ENCODE measurements at places on chromosomes 1 and 21. TPM values are rescaled to one million over a fixed set of nuclear protein-coding genes. Genes with fewer than 3 reads are reported as not detected.
A peak's percentile ranks its signal among the peaks of the same experiment; 100 is the strongest.

GRCh38 chr1:92583821-92584760, 97.4 kb upstream of the GFI1 start:
- no peak for DNase-seq

DNA sequence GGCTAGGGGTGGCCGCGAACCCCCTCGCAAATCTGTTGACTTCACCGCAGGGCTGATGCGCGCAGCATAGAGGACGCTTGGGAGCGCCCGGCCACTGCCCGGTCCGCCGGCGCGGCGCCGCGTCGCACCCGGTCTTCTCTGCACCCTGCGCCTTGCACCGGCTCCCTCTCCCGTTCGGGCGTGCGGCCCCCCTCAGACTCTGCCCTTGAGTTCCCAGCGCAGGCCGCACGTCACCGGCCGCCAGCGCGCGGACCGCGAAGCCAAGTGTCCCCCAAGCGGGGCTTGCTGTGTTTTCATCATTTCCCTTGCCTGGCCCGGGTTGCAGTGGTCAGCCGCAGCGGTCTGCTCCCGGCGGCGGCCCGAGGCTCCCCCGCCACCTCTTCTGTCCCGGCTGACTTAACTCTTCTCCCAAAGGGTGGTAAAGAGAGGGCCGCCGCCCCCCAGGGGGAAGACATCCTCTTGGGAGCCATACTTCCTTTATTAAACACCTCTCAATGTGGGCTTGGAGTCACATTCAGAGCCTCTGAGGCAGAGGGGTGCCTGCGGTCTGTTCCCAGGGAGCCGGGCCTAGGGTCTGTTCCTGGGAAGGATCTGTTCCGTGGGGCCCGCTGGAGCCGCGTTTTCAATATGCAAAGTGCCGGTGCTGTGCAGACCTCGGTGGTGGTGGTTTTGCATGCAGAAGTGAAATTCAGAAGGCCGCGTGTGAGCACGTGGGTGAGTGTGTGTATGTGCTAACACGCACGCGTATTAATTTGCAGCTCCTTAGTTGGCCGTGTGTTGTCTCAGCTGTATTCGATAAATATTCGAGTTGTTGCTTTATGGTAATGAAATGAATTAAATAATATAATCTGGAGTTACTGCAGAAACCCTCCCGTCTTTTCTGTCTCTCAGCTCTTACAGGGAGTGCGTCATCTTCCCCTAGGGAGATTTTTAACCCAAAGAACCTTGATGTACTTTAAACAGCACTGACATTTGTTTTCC, 17.6 kb downstream of the PBX1 start:
- peak; percentile 79 for DNase-seq

LRRC47 gene
- 32.1 TPM for total RNA-seq

DNA sequence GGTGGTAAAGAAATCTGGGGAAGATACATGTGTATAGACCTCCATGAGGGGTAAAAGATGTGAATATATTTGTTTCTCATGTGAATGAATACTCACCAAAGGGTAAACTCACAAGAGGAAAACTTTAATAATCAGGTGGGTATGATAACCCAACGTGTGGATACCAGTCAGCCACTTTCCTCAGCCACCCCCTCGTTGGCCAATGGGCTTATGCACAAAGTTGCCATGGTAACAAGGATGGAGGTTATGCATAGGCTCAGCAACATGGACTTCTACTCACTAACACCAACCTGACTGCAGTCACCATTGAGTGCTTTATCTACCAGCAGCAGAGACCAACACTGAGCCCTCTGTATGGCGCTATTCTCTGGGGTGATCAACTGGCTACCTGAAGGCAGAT, 424.4 kb downstream of the DUSP10 start:
- DNase-seq: no peak

GRCh38 chr1:59554011-59554663, 257.2 kb downstream of the FGGY start:
- DNase-seq: no peak

ZNF436 gene
- 5.5 TPM for total RNA-seq

DNA sequence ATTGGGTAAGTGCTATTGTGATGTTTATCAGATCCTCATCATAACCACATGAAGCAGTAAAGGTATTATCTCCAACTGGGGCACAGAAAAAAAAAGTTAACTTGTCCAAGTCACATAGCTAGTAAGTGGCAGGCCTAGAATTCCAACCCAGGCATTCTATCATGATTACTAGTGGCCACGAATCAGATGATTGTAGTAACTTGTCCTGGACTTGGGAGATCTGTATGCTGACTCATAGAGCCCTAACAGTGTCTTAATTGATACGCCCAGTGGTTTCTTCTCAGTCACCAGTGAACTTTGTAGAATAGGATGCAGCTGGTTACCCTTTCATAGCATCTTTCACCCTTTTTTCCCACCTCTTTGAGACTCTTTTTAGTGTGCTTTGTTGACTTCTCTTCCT, 91.1 kb upstream of the UBE2U start:
- no peak for DNase-seq

GRCh38 chr1:228823200-228823599, 87.9 kb downstream of the RHOU start:
- no peak for DNase-seq

DNA sequence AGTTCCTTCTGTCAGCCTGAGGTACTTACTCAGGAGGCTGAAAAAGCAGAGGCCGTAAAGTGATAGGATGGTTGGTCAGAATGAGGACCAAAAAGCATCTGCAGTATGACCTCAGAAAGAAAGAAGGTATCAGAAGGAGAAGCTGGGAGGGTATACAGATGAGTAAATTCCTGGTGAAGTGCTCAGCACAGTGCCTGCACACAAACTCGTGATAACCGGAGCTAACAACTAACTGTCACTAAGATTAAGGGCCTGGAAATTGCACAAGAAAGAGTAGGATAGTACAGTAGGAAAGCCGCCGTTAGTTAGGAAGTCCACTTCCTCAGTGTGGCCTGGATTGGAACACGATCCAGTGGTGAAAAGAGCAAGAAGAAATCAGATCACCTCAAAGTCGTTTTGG, 62.6 kb downstream of the VPS26C start:
- DNase-seq: no peak

SHC1 gene
- total RNA-seq: 71.4 TPM

TMEM269 gene
- total RNA-seq: 2.1 TPM

DNA sequence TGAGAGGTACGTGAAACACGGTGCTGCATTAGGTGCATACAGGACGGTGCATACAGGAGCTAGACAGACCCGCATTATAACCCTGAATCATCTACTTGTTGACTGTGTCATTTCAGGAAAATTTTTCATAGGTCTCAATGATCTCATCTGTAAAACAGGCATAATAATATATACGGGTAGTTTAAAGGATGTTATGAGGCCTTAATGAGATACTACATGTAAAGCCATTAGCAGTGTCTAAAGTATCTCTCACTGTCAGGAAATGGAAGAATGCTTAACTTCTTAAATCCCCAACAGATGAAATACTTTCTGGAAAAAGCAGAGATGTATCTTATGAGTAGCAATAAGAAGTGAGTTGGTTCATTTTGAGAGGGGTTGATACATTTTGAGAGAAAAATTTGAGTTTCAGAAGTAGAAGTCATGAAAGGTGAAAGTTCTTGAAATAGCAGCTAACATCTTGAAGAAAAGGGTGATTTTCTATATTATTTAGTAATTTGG, 669.6 kb downstream of the PTPRC start:
- no peak for DNase-seq

- DNase-seq: no peak
These were observed at the start of gene FCRLA for GRCh38 chr1:161706482-161707347. FCRLA (plus strand) TSS chr1:161707229; CDS start chr1:161707265, 36 bp downstream.

GRCh38 chr1:40232444-40232843, 15.3 kb upstream of the TMCO2 start:
- DNase-seq: no peak

- DNase-seq: no peak
These were observed 1.4 kb downstream of the TENT5B start for GRCh38 chr1:27011058-27011764.

SLAMF7 gene
- 12.3 TPM for total RNA-seq

GRCh38 chr1:179217943-179218507, 11.5 kb downstream of the ABL2 start:
- DNase-seq: no peak
